Psoas muscle (tissue), 8 donors: ENCODE measurements at places on chromosomes 2 and 18. TPM values are rescaled to one million over a fixed set of nuclear protein-coding genes. Genes with fewer than 3 reads are reported as not detected.

The RBM44 gene
- total RNA-seq: 0.58 TPM

The IMPA2 gene
- total RNA-seq: 342 TPM

The NETO1 gene
- total RNA-seq: not detected

DNA sequence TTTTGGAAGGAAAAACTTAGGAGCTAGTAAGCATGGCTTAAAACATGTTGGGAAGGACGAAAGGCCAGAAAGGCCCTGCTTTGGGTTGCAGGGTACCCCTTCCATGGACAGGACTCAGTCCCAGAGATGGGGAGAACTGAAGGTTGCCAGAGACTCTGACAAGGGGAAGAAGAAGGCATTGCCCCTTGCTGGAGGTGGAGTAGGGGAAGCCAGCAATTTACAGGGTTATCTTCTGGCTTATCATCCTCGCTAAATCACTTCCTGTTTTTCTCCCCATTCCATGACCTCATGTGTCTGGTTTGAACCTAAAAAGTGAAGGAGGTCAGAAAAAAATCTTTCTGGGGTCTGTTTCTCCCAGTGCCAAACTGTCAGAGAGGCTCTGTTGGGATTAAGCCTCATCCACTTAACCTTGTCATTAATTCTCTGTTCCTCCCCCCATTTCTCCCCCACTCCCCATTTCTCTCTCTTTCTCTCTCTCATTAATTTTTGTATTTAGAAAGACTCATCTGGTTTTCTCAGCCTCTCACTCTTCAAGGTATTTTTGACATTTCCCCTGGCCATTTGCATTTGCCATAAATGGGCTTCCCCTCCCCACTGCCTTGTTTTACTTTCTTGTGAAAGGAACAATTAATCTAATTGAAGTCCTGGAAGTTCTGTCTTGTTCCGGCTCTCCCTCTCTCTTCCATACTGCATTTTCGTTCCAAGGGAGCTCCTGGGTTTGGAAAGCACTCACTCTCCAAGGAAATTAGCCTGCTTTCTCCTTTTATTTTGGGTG, 17.4 kb downstream of the NRP2 start:
- DNase-seq: no peak

DNA sequence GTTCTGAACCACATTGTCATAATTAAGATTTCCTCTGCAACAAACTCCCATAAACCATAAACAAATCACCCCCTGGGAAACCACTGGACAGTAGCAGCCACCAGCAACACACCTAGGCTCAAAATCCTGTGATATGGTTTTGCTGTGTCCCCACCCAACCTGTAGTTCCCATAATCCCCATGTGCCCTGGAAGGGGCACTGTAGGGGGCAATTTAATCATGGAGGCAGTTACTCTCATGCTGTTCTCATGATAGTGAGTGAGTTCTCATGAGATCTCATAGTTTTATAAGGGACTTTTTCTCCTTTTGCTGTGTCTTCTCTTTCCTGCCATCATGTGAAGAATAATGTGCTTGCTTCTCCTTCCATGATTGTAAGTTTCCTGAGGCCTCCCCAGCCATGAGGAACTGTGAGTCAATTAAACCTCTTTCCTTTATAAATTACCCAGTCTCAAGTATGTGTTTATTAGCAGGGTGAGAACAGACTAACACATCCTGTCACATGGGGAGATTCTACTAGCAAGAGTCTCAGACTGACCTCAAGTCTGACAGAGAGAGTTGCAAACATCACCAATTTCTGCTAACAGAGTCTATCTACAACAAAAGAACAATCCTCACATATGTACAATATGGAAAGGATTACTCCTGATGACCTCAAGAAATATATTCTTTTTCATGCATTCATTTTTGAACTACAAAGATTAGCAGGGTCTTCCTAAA, 182.6 kb downstream of the GRB14 start:
- DNase-seq: no peak

The SMYD1 gene
- total RNA-seq: 143 TPM

DNA sequence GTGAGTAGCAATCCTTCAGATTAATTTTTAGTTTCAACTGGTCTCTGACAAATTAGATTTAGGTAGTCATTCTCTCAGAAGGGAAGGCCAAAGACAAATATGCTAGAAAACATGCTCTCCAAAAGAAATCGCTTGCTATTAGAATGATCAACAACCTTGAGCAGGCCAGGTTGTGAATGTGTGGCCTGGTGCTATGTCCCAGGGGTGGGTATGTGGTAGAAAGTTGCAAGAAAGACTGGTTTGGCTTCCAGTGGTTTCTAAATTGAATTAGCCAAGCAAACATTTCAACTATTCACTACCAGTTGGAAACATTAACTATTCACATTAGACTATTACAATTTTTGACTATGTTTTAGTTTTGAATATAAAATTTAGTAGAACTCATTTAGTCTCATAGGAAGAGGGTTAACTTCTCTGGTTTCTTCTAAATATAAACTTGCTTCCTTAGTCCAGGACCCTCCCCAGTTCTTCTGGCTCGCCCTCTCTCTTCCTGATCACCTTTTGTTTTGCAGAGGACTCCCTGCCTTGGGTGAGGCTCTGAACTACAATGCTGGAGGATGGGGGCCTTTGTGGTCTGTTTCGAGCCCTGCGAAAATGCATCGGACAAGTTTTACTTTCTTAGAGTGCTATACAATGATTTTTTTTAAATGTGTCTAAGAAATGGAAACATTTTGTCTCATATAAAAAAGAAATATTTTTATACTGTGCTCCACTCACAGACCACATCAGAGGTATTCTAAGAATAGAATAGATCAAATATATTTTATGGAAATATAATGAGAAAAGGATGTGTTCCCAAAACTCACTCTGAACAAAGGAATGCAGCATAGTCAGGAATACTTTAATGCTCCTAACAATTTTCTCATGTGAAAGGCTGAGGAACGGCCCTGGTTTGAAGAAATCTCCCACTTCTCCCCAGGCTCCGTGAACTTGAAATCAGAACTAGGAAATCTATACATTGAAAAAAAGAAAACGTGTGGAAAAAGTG, 375.0 kb upstream of the ZEB2 start:
- DNase-seq: no peak

DNA sequence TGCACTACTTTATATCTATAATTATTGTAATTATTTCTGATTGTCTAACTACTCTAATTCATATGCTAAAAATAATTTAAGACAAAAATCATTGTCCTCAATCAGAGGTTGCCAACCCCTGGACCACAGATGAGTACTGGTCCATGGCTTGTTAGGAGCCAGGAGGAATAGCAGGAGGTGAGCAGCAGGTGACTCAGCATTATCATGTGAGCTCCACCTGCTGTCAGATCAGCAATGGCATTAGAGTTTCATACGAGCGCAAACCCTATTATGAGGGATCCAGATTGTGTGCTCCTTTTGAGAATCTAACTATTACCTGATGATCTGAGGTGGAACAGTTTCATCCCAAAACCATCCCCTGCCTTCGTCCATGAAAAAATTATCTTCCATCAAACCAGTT, 1434.4 kb downstream of the LRP1B start:
- no peak for DNase-seq

GRCh38 chr2:26723991-26724750, 31.6 kb downstream of the KCNK3 start:
- DNase-seq: peak; percentile 78
